ENCODE measurements at places on chromosomes 11 and 22.

DNA sequence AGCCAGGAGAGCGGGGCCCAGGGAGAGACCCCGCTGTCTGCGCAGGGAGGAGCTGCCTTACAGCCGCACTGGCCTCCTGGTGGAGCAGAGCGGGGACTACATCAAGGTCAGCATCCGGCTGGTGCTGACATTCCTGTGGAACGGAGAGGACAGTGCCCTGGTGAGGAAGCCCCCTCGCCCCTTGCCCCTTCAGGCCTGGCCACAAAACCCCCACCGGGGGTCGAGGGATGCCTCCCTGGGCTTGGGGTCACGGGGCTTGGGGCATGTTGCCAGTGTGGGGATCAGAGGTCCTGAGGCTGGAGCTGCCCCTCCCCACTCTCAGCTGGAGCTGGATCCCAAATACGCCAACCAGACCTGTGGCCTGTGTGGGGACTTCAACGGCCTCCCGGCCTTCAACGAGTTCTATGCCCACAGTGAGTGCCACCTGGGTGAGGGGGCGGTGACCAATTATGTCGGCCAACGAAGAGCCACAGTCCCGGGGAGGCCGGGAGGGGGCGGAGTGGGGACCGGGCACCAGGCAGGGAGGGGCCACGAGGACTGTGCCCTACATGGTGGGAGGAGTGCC, 4.2 kb downstream of the MUC5B start:
- no peak for DNase-seq

GRCh38 chr11:123145220-123145619, 49.8 kb downstream of the CLMP start:
- DNase-seq: peak; percentile 91

DNA sequence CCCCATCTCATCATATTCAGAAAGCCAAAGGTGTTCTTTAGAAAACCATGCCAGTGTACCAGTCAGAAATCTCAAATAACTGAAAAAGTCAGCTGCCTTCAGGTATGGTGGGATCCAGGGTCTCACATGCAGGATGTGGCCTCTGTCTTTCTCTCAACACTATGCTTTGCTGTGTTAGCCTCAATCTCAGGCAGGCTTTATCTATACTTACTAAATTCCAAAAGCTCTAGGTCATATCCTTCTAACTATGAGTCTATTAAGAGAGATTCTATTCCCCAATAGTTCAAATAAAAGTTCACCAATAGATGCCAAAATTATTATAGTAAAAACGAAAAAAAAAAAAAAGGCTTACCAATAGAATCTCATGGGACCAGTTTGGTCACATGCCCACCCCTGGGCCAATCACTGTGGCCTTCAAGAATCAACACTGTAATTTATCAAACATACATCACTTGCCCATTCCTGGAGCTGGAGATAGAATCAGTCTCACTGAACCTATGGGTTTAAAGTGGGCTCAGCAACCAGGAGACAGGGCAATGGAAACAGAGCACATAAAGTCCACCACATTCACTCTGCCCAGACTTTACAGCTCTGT, 38.0 kb upstream of the APLNR start:
- no peak for DNase-seq

DNA sequence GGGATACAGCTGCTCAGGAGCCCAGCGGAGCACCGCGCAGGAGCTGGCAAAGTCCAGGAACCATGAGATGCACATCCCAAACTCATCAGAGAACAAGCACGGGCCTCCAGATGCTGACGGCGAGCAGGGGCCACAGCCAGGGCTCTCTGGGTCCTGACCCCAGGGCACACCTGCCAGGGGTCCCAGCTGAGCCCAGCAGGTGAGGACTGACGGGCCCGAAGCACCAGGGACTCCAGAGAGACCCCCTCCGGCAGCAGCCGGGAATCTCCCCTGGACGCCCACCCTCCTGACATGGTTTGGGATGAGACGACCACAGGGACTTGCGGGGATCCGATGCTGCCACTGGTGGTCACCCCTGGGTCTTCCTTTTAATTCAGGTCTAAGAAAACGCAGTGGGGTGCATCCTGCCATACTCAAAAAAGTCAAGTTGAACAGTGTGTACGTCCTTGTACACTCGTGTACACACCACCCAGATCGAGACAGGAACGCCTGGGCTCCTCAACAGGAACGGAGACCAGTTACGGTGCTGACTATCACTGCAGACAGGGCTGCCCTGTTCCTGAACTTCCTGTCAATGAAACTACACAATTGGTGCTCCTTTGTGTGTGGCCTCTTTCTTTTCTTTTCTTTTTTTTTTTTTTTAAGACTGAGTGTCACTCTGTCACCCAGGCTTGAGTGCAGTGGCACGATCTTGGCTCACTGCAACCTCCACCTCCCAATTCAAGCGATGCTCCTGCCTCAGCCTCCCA, 21.9 kb downstream of the TTLL8 start:
- DNase-seq: no peak

DNA sequence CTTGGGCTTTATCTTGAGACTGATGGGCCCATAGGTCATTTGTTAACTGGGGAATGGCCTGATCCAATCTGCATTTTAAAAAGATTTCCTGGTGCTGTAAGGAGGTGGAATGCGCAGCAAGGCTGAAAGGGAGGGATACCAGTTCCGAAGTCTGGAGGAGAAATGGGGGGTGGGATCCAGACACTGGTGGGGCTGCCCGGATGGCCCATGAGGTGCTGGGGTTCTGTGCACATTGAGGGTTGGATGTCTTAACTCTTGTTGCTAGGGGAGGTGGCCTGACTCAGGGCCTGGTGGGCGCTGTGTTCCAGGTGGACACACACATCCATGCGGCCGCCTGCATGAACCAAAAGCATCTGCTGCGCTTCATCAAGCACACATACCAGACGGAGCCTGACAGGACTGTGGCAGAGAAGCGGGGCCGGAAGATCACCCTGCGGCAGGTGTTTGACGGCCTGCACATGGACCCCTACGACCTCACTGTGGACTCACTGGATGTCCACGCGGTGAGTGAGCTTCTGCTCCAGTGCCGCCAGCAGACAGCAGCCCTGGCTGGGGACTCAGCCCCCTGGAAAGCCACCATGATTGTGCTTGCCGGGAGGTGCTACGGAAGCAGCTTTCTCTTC, 38.1 kb downstream of the AMPD3 start:
- DNase-seq: no peak

GRCh38 chr22:46537946-46538813, 760 bp upstream of the CELSR1 start:
- peak; percentile 15 for DNase-seq

GRCh38 chr11:34719303-34719848, 98.5 kb downstream of the EHF start:
- no peak for DNase-seq

DNA sequence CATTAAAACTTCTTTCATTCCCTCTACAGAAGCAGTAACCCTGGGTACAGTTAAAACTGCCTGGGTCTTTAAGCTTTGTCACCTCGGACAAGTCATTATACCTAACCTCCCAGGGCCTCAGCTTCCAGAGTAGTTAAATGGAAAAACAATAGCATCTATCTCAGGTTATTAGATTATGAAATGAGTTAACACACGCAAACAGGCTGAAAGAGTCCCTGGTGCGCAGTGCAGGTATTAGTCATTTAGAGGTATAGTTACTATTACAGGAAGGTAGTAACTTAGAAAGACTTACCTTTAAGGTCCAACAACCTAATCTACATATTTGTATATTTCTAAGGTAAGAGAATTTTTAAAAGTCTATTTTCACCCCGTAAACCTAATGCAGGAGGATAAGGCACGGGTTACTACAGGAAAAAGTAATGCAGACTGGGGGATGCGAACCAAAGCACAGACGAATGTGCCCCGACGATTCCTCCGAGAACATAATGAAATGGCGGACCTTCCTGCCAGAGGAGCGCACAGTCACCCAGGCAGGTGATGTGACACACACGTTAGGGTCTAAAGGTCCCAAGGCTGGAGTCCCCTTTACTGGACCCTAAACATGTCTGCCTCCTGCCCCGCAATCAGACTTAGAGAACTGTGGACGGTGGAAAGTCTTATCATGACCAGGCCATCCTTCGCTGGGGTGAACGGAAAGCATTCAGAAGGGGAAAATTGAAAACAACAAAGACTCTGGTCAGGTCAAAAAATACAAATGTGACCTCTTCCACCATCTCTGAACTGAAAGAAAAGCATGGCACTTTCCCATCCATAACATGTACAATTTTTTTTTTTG, 1.3 kb downstream of the NAP1L4 start:
- DNase-seq: no peak

DNA sequence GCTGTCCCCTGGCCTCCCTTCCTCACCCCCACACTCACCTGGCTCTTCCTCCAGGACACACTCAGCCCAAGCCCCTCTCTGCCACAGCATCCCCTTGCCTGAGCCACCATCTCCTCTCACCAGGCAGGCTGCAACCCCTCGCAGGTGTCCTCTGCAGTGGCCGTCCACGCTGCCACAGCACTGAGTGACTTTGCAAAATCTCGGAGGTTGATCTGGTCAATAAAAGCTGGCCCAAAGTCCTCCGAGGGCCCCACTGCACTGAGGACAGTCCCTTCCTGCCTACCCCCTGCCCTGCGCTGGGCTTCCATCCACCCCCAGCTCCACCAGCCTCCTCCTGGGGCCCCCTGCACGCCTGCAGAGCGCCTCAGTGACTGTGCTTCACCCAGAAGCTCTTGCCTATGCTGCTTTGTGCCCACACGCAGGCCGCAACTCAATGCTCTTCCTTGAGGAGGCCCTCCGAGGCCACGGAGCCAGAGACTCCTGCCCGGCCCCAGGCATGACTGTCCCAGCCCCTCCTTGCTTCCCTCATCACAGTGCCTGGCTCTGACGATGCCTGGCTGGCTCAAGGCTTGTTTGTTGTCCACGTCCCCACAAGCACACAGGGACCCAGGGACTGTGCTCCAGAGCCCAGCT, 30.8 kb upstream of the SLC22A12 start:
- DNase-seq: no peak

DNA sequence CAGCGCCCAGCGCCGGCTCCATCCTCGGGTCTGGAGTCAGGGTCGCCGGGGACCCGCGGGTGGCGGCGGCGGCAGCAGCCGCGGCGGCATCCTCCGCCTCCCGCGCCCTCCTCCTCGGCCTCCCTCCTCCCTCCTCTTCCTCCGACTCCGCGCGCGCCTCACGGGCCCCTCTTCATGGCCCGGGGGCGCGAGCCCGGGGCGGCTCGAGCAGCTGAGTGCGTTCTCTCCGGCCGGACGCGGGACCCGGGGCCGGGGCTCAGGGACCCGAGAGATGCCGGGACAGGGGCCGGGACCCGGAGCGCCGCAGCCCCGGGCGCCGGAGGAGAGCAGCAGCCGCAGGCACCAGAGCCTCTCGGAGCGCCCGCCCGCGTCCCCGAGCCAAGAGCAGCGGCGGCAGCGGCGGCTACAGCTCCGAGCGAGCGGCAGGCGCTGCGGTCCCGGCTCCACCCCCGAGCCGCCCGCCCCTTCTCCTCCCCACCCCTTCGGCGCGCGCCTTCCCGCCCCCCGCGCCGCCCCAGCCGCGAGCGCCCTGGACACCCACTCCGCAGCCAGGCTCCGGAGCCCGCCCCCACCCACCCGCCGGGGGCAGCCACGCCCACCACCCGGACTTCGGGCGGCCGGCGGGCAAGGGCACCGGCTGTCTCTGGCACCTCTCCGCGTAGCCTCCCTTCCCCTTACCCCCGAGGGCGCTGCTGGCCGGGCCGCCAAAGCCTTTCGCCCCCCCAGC, at the start of gene CHST1:
Gene CHST1, minus strand, starts transcription at position 417 of the 727 bp plus-strand sequence. CDS start 14,699 bp downstream, outside the sequence.
- peak; percentile 24 for DNase-seq

DNA sequence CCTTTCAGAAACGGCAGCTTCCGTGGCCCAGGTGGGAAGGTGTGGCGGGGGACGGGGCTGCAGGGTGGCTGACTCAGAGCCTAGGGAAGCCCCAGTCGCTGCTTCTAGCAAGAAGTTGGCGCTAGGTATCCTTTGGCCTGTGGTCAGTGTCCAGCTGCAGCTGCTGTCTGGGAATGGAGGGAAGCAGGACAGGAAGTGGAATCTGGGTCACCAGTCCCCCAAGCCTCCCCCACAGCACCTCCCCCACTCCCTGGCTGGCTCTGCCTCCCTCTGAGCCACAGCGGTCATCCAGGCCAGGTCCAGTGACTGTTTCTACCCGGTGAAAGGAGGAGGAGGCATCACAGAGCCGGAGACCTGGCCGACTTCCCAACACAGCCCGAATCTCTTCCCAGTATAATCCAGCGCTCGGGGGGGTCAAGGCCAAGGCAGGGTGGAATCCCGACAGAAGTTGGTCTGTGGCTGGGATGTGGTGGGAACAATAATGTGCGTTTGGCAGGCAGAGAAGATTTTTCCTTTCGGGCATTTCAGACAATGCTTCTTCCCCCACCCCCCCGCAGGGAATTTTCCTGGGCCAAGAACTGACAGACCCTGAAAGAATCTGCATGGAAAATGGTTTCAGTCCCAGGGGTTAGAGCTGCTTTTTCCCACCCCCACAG, 45.1 kb downstream of the C11orf96 start:
- DNase-seq: no peak

- no peak for DNase-seq
Observed at GRCh38 chr22:24011735-24012068, 598 bp downstream of the CABIN1 start.

- no peak for DNase-seq
Observed at GRCh38 chr22:20653012-20653794, 120.7 kb upstream of the SERPIND1 start.

GRCh38 chr11:4068962-4069361, 25.6 kb upstream of the RRM1 start:
- no peak for DNase-seq

GRCh38 chr11:117562136-117562535, 234.5 kb downstream of the CEP164 start:
- DNase-seq: no peak

GRCh38 chr11:128726458-128727139, 32.7 kb downstream of the FLI1 start:
- DNase-seq: no peak

DNA sequence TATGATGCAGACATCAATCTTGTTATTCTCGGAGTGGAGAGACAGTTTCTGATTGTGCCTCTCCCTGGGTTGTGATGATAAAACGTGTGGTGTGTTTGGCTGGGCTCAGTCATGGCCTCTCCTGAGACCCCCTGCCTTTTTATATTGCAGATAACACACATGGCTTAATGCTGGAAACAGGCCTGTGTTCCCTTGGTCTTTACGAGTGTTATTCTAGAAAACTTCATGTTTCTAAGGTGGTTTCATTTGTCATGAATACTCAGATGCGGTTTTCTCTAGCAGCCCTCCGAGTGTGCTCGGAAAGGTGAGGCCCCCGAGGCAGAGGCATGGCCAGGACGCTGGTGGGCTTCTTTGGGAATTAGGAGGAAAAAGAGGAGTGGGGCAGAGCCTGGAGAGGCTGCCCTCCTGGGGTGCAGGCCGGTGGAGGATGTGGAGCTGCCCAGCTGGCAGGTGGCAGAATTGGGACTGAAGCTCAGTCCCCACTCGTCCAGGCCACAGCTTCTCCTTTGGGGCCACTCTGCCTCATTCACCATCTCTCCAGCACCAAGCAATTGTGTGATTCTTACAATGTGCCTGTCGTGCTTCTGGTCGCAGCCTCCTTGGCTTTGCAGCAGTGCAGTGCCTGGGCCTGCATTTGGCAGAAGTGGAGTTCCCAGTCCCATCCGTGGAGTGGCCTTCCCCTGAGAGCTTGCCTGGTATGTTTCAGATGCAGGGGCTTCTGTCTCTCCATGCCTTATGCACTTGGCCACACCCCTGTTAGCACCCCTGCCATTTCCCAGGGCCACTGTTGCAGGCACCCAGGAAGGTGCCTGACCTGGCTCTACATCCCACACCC, 309.6 kb downstream of the TBC1D22A start:
- no peak for DNase-seq

GRCh38 chr22:36352803-36353507, 34.8 kb downstream of the MYH9 start:
- DNase-seq: no peak

GRCh38 chr22:37281646-37282384, 493 bp upstream of the CYTH4 start:
- DNase-seq: no peak
